Naive thymus-derived CD4-positive, alpha-beta T cell (primary cell): ENCODE measurements at places on chromosomes 5 and 9.

DNA sequence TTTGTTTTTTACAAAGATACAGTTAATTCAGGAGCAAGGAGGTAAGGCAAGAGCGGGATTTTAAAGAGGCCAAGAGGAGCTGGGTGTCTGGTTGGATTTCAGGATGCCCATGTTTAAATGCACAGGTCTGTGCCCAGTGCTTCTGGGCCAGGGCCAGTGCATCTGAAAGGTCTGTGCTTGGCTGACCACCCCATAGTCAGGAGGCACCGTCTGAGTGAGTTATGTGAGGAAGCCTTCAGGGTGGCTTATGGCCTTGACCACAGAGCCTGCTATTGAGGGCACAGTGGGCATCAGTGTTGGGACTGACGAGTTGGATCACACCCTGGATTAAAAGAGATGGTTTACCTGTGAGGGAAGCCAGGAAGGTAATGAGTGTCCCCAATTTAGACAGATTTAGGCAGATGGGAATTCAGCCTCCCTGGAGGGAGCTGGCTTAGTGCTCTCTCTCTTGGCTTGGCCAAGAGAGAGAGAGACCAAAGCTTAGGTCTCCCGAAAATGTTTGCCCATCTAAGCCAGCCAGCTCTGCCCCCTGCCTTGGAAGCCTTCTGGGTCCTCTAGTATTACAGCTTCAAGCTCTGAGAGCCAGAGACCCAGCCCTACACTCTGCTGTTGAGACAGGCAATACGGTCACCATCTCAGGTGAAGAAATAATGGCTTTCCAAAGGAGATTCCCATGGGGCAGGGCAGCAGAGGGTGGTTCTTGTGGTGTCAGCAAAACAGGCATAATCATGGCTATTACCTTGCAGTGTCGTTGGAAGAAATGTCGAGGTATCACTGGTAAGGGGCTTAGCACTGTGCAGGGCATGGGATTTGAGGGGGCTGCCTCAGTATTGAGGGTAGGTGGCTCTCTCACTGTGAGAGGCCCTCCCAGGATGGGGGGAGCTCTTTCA is 68.6 kb downstream of the RGS3 start:
- DNase-seq, result no peak

- DNase-seq, result no peak
Measured at GRCh38 chr5:42242210-42242609, 181.0 kb upstream of the GHR start.

- DNase-seq, result no peak
Measured at GRCh38 chr5:95901676-95902627, 59.7 kb downstream of the ELL2 start.

- no peak for DNase-seq
Measured at GRCh38 chr9:116870566-116870965, 183.5 kb downstream of the TRIM32 start.

GRCh38 chr9:35662437-35662836 is 2.6 kb downstream of the ARHGEF39 start:
- no peak for DNase-seq

DNA sequence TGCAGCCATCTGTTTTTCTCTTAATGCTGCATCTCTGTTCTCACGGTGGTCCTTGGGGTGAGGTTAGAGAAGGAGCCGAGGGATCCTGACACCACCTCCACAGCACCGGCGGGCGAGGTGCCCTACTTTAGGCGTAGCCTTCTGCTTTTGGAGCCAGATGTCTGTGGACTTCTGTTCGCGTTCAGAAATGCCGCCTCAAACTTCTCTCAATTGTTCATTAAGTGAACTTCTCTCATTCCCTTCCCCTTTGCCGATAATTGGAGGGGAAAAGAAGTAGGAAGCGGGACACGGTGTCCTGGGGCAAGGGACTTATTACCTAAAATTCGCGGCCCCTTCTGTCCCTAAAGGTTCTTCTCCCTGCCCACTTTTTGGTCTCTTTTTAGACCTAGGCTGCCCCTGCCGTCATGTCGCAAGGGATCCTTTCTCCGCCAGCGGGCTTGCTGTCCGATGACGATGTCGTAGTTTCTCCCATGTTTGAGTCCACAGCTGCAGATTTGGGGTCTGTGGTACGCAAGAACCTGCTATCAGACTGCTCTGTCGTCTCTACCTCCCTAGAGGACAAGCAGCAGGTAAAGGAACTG is 455 bp downstream of the KIF20A start:
- no peak for DNase-seq

DNA sequence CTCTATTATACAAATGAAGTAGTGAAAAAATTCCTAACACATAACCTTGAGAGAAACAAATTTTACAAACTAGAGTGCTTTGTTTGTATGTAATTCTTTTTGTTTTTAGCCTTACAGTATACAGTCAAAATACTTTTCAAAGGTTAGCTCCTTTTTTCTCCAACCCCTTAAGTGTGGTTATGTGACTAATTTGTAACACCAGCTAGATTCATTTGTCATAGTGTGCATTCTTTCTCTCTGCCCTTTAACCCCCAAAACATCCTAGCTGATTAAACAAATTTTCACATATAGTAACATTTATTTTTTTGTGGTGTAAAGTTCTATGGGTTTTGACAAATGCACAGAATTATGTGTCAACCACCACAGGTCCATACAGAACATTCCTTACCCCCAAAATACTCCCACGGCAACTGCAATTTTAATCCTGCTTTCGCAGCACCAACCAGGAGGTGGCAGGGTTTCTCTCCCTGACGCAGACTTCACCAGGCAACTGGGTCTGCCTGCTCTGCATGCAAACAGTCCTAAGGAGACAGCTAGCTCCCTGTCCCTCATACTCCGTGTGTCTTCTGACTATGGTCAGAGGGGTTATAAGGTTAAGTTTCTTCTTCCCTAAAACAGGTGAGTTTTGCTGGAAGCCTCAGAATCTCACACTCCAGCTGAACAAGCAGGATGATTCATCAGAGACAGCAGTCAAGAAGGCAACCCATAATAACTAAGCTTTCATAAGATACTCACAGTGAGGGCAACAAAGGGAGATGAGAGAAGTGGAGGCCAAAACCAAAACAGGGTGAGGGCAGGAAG is 44.5 kb upstream of the NR5A1 start:
- peak; percentile 28 for DNase-seq

- DNase-seq, result no peak
Measured at GRCh38 chr5:10672146-10673016, 88.7 kb downstream of the DAP start.

DNA sequence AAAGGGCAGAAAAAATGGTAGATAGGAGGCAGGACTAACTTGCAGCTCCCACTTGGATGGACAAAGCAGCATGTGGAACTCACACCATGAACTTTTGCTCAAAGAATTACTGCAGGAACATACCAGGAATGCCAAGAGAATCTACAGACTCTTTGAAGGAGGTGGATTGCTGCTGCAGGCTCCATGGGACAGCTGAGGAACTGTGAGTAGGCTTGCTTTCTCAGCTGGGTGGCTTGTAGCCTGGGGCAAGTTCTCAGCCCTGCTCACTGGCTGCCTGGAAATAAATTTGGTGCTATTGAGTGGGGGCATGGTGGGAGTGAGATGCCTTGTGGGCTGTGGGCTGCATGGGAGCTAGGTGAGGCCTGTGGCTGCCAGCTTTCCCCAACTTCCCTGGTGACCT is 574.5 kb downstream of the PRELID2 start:
- DNase-seq, result no peak

DNA sequence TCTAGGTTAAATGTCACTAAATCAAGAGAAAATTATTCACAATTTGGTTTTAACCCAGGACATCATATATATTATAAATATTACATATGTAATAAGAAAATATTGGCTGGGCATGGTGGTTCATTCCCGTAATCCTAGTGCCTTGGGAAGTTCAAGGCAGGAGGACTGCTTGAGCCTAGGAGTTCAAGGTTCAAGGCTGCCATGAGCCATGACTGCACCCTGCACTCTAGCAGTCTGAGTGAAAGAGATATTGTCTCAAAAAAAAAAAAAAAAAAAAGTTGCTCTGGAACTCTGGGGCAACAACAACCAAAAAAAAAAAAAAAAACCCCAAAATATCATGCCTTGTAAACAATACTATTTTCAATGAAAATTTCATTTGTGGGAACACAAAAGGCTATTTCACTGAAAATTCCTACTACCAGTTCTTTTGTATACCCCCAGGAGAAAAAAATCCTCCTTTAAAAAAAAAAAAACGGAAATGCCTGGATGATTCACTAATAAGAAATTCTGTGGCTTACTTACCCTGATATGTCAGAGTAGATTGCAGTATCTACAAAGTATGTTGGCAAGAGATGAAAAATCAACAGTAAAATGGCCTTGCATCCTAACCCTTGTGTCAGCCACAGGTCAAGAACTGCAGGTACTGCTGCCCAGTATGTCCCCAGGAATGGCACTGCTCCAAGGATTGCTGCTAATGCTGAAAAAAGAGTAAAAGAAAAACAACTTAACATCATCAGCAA is 22.6 kb upstream of the CTNNAL1 start:
- DNase-seq, result no peak

GRCh38 chr5:101678481-101679193 is 617.4 kb downstream of the SLCO4C1 start:
- no peak for DNase-seq

DNA sequence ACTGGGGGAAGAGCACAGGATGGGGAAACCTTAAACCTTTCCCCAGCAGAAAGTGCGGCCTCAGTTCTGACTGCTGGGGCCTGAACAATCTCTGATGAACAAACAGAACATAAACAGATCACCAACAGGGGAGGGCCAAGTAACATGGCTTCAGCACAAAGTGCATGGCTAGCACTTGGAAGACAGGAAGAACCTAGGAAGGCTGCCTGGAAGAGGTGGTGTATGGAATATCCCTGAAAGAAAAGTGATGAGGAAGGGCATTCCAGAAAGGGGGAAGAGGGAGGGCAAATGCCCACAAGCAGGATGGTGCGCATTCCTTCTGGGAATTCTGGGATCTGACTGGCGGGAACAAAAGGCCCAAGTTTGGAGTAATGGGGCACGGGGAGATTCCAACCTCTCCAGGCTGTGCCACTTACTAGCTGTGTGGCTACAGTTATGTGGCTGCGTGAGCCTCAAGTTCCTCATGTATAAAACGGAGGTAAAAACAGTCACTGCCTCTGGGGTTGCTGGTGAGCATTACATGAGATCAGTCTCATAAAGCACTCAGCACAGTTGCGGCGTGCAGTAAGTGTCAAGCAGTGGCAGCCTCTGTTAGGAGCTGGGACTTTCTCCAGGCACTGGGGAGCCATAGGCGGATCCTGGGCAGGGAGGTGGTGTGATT is 1.6 kb downstream of the PDGFRB start:
- DNase-seq, result no peak

DNA sequence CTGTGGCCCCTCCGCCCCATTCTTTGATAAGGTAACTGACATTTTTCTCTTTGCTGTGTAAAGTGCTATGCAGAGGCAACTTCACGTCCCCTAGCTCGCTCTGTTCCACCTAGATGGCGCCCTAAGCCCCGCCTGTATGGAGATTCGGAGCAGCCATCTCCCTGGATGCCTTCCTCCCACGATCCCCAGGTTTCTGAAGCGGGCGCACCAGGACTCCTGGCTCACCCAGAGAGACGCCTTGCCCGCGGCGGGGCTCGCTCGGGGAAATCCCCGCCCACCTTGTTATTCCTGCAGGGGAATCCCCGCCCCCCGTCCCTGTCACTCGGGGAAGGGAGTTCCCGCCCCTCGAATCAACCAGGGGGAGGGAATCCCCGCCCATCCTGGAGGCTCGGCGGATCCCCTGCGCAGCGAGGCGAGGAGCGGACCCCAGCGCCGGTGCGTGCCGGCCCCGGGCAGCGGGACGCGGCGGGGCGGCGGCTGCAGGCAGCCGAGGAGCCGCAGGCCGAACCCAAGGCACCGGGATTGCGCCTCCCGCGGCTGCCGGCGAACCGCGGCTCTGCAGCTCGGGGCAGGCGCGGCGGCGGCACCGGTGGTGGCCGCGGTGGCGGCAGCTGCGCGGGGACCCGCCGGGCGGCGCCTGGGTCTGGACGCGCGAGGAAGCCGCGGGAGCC is at the start of gene PDZD2:
Gene PDZD2, plus strand, starts transcription at position 384 of the 671 bp plus-strand sequence.
- DNase-seq, result peak; percentile 81

DNA sequence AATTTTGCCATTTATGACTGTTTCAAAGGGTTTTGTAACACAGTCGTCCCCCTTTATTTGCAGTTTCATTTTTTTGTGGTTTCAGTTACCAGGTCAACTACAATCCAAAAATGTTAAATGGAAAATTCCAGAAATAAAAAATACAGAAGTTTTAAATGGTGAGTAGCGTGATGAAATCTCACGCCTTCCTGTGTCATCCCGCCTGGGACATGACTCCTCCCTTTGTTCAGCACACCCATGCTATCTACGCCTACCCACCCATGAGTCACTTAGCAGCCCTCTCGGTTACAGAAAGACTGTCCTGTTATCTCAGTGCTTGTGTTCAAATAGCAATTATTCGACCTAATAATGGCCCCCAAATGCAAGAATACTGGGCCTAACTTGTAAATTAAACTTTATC is 765.3 kb upstream of the ADAMTS16 start:
- no peak for DNase-seq

DNA sequence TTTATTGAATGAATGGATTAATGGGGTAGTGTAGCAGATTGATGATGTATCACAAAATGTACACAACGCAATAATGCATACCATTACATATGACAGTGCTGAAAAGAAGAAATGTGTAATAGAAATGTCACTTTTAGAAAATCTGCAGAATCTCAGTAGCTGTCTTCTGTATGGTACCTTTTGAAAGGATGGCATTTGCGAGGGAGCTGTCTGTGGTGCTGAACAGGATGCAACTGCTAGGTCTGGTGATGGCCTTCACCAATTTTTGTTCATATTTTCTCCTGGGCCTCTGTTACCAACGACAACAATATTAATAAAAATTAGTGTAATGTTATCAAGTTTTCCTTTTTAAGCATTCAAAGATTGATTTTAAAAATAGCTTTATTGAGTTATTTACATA is 36.2 kb upstream of the OTULIN start:
- DNase-seq, result peak; percentile 21

DNA sequence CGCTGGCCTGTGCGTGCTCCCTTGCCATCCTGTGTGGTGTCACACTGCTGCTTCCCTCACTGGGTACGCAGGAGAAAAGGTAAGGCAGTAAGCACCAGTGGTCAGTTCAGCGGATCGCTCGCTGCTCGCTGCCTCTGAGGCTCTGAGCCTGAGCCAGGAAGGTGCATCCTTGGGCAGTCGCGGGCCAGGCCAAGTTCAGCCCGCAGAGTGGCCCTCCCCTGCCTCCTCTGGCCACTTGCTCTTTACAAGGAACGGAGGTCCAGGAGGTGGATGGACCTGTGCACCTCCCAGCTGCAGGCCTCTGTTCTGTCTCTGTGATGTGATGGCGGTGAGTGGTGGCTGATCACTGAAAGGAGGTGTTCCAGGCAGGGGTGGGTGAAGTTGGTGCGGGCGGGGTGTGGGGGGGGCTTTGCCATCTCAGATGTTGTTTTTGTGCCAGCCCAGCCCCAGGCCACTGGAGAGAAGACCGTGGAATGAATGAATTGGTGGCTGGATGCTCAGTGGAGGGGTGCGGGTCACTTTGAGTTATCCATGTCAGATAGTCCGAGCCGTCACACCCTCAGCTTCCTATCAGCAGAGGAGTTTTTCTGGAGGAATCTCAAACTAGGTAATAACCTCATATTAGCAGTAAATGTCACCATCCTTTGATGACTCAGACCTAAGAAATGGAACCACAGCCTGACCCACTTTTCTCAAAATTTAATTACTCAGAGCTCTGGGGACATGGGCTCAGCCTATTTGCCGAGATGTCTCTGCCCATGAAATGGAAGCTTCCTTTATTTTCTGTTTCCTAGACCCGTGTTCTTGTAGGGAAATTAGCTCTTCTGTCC is 7.3 kb downstream of the COL5A1 start:
- DNase-seq, result no peak

- no peak for DNase-seq
Measured at GRCh38 chr5:178292826-178293205, 60.2 kb upstream of the PHYKPL start.

GRCh38 chr5:72472666-72473422 is 34.4 kb downstream of the ZNF366 start:
- no peak for DNase-seq
